ENCODE measurements at places on chromosomes 12 and 14.

- H3K36me3 ChIP-seq, result no peaks in the 10 kb centered on the region
- H3K4me1 ChIP-seq, result no peaks in the 10 kb centered on the region
- no peak overlapping the region for H3K27ac ChIP-seq
- no peaks in the 10 kb centered on the region for H3K27me3 ChIP-seq
These were observed 289.5 kb downstream of the TMEM132D start for GRCh38 chr12:129614221-129614885.

- no peak overlapping the region for H3K4me3 ChIP-seq
- no peaks in the 10 kb centered on the region for H3K27me3 ChIP-seq
- H3K27ac ChIP-seq, result no peak overlapping the region
- H3K36me3 ChIP-seq, result no peaks in the 10 kb centered on the region
- no peaks in the 10 kb centered on the region for H3K4me1 ChIP-seq
These were observed 18.9 kb downstream of the TSPAN19 start for GRCh38 chr12:85017133-85017532.

- H3K4me3 ChIP-seq, result no peak overlapping the region
- DNase-seq, result no peak
- no peaks in the 10 kb centered on the region for H3K27me3 ChIP-seq
- no peak overlapping the region for H3K27ac ChIP-seq
- H3K4me1 ChIP-seq, result no peaks in the 10 kb centered on the region
These were observed 90.0 kb upstream of the SLC38A4 start for GRCh38 chr12:46915836-46916235.

- H3K27me3 ChIP-seq, result no peaks in the 10 kb centered on the region
- H3K4me1 ChIP-seq, result no peaks in the 10 kb centered on the region
- no peak for DNase-seq
- H3K27ac ChIP-seq, result no peak overlapping the region
These were observed 35.0 kb downstream of the ERH start for GRCh38 chr14:69363055-69363454.

GRCh38 chr12:24688601-24689000, 260.3 kb downstream of the BCAT1 start:
- H3K36me3 ChIP-seq, result no peaks in the 10 kb centered on the region
- H3K4me3 ChIP-seq, result no peak overlapping the region
- H3K4me1 ChIP-seq, result no peaks in the 10 kb centered on the region
- DNase-seq, result no peak
- no peak overlapping the region for H3K27ac ChIP-seq
- no peaks in the 10 kb centered on the region for H3K27me3 ChIP-seq

GRCh38 chr14:72599579-72600470, 294.1 kb downstream of the DPF3 start:
- H3K4me1 ChIP-seq, result no peaks in the 10 kb centered on the region
- no peaks in the 10 kb centered on the region for H3K27me3 ChIP-seq

DNA sequence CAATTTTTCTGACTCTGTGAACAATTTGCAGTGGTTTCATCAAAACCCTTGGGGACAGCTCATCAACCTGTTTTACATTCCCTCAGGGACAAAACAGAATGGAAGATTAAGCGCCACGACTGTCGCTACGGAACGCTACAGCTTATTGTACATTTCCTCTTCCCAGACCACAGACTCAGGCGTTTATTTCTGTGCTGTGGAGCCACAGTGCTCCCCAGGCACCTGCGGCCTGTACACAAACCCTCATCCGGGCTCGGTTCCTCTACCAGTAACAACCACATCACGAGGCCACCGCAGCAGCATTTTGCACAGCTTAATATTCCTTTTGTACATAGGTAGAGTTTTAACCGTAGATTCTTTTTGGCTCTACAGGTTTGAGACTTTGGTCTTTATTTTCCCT, 397.4 kb upstream of the OR4E1 start:
- H3K27me3 ChIP-seq, result peaks cover 8% of the 10 kb centered on the region
- H3K27ac ChIP-seq, result no peak overlapping the region
- H3K4me3 ChIP-seq, result no peak overlapping the region
- H3K4me1 ChIP-seq, result no peaks in the 10 kb centered on the region
- DNase-seq, result peak; percentile 35

DNA sequence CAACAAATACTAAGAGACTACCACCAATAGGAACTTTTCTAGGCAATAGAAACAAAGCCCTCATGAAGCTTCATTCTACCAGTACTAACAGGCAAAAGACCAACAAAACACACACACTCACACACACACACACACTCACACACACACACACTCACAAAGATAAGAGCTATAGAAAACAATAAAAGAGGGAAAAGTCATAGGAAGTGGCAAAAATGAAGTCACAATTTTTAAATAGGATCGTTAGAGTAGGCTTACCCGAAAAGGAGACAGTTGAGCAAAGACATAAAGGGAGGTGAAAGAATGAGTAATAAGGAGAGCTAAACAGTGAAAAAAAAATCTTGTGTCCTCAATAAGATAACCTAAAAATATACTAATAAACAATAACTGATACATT, 66.5 kb downstream of the C2CD5 start:
- H3K4me1 ChIP-seq, result no peaks in the 10 kb centered on the region
- no peak overlapping the region for H3K4me3 ChIP-seq
- no peaks in the 10 kb centered on the region for H3K27me3 ChIP-seq
- H3K36me3 ChIP-seq, result peaks cover 10% of the 10 kb centered on the region
- no peak for DNase-seq

GRCh38 chr12:22410486-22410885, 76.0 kb upstream of the ST8SIA1 start:
- no peak overlapping the region for H3K27ac ChIP-seq
- no peak overlapping the region for H3K4me3 ChIP-seq
- no peak for DNase-seq
- H3K27me3 ChIP-seq, result no peaks in the 10 kb centered on the region

DNA sequence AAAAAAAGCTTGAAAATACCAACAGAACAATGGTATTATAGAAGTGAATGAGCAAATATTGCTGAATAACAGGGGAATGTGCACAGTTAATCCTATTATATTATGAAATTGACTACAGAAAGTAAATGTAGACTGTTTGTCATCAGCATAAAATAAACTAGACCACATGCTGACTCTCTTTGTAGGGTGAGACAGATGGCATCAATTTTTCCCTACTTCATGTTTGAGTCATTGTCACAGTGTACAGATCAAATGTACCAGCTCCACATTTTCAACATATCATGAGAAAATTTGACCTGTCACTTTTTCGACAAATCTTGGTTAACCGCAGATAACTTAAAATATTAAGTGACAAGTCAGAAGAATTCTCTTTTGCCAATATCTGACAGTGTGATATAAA, 421.0 kb downstream of the RPL10L start:
- H3K27me3 ChIP-seq, result no peaks in the 10 kb centered on the region
- H3K27ac ChIP-seq, result no peak overlapping the region
- DNase-seq, result no peak
- H3K36me3 ChIP-seq, result no peaks in the 10 kb centered on the region

GRCh38 chr14:24255438-24255837, 7.5 kb downstream of the TGM1 start:
- no peak overlapping the region for H3K4me3 ChIP-seq
- no peak for DNase-seq
- no peaks in the 10 kb centered on the region for H3K36me3 ChIP-seq
- H3K4me1 ChIP-seq, result no peaks in the 10 kb centered on the region
- H3K27me3 ChIP-seq, result no peaks in the 10 kb centered on the region
- H3K27ac ChIP-seq, result no peak overlapping the region

DNA sequence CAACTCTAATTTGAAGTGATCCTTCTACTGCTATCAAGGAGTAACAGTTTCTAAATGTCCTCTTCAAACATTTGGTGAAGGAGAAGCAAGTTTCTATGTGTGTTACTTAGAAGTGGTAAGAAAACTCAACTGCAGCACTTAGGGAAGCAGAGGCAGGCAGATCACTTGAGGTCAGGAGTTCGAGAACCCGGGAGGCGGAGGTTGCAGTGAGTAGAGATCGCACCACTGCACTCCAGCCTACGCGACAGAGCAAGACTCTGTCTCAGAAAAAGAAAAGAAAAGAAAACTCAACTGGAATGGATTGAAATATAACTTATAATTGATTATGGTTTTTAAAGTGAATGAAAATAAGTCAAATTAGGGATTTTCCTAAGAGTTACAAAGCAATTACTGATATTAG, 169.7 kb upstream of the ATP2B1 start:
- no peak for DNase-seq
- no peaks in the 10 kb centered on the region for H3K27me3 ChIP-seq
- no peak overlapping the region for H3K4me3 ChIP-seq

DNA sequence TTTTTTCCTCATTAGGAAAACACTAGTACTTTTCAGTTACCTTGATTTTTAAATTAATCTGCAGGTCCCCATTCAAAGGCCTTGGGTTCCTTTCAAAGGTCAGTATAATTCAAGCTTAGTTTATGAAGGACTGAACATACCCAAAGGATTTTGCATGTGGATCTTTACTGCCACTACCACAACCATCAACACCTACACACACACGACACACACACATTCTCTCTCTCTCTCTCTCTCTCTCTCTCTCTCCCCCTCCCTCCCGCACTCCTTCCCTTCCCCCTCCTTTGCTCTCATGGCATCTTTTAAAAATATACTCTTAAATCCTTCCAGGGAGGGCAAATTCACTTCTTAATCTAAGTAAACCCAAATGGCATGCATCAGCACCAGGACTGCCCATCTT, 28.8 kb downstream of the HIF1A start:
- no peak overlapping the region for H3K27ac ChIP-seq
- no peak overlapping the region for H3K4me3 ChIP-seq
- H3K4me1 ChIP-seq, result no peaks in the 10 kb centered on the region
- no peak for DNase-seq
- peaks cover 7% of the 10 kb centered on the region for H3K36me3 ChIP-seq

DNA sequence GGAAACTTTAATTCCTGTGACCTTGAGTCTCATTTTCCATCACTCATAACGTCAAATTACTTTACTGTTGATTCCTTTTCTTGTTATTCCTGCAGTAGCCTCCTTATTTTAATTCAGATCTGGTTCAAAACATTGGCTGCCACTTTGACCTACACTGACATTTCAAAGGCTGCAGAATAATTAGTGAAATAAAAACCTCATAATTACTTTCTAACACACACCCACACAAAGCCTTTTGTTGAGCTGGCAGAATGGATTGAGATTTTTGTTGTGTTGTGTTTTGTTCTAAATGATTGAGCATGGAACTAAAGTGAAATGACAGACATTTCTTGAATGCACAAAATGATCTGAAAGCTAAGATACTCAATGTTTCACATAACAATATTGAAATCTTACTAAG, 507.5 kb upstream of the STXBP6 start:
- no peaks in the 10 kb centered on the region for H3K36me3 ChIP-seq
- no peak overlapping the region for H3K27ac ChIP-seq
- no peaks in the 10 kb centered on the region for H3K4me1 ChIP-seq
- H3K4me3 ChIP-seq, result no peak overlapping the region

GRCh38 chr12:55637467-55637866, 775 bp downstream of the OR10P1 start:
- H3K36me3 ChIP-seq, result no peaks in the 10 kb centered on the region
- no peak overlapping the region for H3K27ac ChIP-seq
- H3K4me3 ChIP-seq, result no peak overlapping the region
- no peaks in the 10 kb centered on the region for H3K4me1 ChIP-seq
- no peak for DNase-seq
- peaks cover 6% of the 10 kb centered on the region for H3K27me3 ChIP-seq

- peaks cover 23% of the 10 kb centered on the region for H3K4me1 ChIP-seq
- no peaks in the 10 kb centered on the region for H3K27me3 ChIP-seq
- peaks cover 6% of the 10 kb centered on the region for H3K36me3 ChIP-seq
- no peak overlapping the region for H3K4me3 ChIP-seq
- no peak for DNase-seq
These were observed 5.7 kb upstream of the ATG101 start for GRCh38 chr12:52063981-52064649.

DNA sequence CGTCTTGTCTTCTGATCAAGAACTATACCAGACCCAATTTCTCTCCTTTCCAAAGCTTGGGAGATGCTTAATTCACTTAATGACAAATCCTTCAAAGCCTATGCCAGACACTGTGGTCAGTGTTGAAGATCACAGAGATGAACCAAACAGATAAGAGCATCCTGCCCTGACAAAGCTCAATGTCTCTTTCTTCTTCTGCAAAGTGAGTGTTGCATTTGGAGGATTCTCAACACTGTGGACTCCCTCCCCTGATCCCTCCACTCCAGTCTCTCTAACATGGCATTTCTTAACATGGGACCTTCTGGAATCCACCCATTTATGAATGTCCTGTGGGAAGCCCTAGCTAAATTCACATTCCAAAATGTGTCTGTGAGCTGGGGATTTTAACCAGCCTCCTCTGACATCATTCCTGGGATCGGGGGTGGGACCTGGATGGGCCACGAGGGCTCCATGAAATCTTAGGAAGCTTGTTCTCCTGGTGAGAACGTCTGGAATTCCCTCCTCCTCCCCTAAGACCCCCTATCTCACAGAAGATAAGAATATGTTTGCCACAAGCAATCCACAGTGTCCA, 20.3 kb downstream of the SYNE3 start:
- H3K36me3 ChIP-seq, result no peaks in the 10 kb centered on the region
- DNase-seq, result no peak
- H3K4me3 ChIP-seq, result no peak overlapping the region
- no peak overlapping the region for H3K27ac ChIP-seq

GRCh38 chr12:95611676-95612309, 60.5 kb upstream of the USP44 start:
- H3K27me3 ChIP-seq, result peaks cover 2% of the 10 kb centered on the region
- no peaks in the 10 kb centered on the region for H3K36me3 ChIP-seq
- H3K27ac ChIP-seq, result no peak overlapping the region

GRCh38 chr12:6306151-6306550, 4.3 kb upstream of the PLEKHG6 start:
- H3K27ac ChIP-seq, result no peak overlapping the region
- H3K36me3 ChIP-seq, result no peaks in the 10 kb centered on the region
- DNase-seq, result no peak

GRCh38 chr14:106039400-106039799, 513.0 kb downstream of the TMEM121 start:
- DNase-seq, result no peak
- no peaks in the 10 kb centered on the region for H3K27me3 ChIP-seq
- H3K36me3 ChIP-seq, result no peaks in the 10 kb centered on the region
- no peak overlapping the region for H3K27ac ChIP-seq
- H3K4me1 ChIP-seq, result no peaks in the 10 kb centered on the region
- H3K4me3 ChIP-seq, result no peak overlapping the region

GRCh38 chr14:47207617-47208016, 467.8 kb downstream of the MDGA2 start:
- no peak for DNase-seq
- no peaks in the 10 kb centered on the region for H3K27me3 ChIP-seq
- no peak overlapping the region for H3K4me3 ChIP-seq

GRCh38 chr12:124852329-124852831, 11.3 kb downstream of the SCARB1 start:
- DNase-seq, result peak; percentile 96
- H3K36me3 ChIP-seq, result peaks cover 75% of the 10 kb centered on the region

GRCh38 chr12:57829025-57829777, 10.7 kb upstream of the AVIL start:
- H3K4me1 ChIP-seq, result peaks cover 25% of the 10 kb centered on the region
- DNase-seq, result no peak
- no peaks in the 10 kb centered on the region for H3K27me3 ChIP-seq
- no peak overlapping the region for H3K4me3 ChIP-seq
- no peak overlapping the region for H3K27ac ChIP-seq

- no peak for DNase-seq
- H3K4me3 ChIP-seq, result no peak overlapping the region
- no peak overlapping the region for H3K27ac ChIP-seq
- no peaks in the 10 kb centered on the region for H3K36me3 ChIP-seq
- no peaks in the 10 kb centered on the region for H3K4me1 ChIP-seq
These were observed 29.1 kb upstream of the GCH1 start for GRCh38 chr14:54931598-54932340.
